AG10803 (cell line): ENCODE measurements at places on chromosomes 2 and 18.

DNA sequence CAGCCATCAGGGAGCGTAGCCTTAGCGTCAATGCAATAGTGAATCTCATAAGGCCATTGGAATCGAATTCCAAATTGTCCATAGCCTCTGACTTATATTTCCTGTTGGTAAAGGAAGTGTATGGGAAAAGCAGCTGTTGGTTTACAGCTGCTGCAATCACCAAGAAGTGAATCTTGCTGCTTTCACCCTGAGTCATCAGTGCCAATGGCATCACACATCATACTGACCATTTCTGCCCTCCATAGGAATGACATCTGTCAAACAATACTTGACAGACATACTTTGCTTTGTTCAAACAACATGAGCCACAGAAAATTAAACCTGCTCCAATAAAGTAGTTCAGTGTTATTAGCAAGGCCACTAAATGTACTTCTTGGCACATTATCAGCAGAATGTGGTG, 111.2 kb upstream of the KLHL29 start:
- no peak for DNase-seq

DNA sequence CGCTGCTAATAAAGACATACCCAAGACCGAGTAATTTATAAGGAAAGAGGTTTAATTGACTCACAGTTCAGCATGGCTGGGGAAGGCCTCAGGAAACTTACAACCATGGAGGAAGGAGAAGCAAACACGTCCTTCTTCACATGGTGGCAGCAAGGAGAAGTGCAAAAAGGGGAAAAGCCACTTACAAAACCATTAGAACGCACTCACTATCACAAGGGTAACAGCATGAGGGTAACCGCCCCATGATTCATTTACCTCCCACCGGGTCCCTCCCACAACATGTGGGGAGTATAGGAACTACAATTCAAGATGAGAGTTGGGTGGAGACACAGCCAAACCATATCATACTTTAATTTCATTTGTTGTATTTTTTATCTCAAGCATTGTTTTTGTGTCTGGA, 67.5 kb downstream of the ATP9B start:
- DNase-seq, result no peak

DNA sequence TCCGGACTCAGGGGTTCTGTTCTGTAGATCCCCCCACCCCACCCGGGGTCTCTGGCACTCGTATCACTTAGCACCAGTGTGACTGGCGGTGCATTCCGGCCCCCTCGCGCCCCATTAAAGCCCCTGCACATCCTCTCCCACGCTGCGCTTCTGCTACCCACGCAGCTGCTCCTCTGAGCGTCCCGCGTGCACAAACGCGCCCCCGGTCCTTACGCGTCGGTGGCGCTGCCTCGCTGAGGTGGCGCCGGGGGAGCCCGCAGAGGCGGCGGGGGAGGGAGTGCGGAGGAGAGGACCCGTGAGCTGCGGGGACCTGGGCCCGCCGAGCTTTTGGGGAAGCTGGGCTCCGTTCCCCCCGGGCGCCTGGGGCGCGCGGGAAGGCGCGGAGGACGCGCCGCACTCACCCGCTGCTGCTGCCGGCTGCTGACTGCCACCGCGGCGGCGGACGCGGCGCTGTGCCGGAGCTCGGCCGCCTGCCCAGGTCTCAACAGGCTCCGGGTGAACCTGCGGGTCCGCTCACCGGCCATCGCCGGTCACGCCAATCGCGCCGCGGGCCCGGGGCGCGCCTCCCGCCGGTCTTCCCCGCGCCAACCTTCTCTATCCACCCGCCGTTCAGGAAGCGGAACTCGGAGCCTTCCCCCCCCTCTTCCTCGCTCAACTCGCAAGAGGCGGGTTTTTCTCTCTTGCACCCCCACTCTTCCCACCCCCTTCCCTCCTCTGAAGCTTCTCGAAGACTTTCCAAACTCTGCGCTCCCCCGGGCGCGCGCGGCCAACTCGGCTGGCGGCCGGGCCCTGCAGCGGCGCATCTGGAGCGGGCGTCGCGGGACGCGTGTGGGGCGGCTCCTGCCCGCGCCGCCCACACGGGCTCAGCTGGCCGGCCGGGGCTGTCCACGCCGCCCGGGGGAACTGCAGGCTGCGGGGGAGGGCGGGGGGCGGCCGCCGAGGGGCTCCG, at the start of gene DOCK10:
TSS of gene DOCK10 (minus strand) at position 618 of the 949 bp plus-strand sequence. CDS start at position 524, 94 bp downstream.
- peak; percentile 77 for DNase-seq

DNA sequence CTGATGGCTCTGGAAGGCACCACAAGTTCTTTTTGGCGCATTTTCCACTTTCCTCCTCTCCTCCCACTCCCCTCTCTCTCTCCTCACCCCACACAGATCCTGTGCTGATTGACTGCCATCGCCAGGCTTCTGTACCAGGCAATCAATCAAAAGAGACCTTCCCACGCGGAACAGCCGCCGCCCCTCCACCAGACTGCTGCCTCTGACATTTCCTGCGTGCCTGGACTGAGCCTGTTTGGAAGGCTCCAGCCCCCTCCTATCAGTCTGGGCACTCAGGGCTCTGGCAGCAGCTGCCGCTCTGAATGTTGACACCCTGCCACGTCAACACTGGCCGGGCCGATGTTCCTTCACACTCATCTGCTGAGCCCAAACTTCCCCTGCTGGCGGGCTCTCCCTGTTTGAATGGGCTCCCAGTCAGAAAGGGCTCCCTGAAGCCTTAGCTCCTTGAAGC, 467.7 kb downstream of the EPHA4 start:
- peak; percentile 49 for DNase-seq

- DNase-seq, result peak; percentile 91
These were observed at the start of gene IL1B for GRCh38 chr2:112836695-112837117. Gene IL1B (minus strand): TSS chr2:112836779. CDS start chr2:112836229, 550 bp downstream.

GRCh38 chr2:96142217-96143113, 2.8 kb downstream of the DUSP2 start:
- DNase-seq, result no peak

DNA sequence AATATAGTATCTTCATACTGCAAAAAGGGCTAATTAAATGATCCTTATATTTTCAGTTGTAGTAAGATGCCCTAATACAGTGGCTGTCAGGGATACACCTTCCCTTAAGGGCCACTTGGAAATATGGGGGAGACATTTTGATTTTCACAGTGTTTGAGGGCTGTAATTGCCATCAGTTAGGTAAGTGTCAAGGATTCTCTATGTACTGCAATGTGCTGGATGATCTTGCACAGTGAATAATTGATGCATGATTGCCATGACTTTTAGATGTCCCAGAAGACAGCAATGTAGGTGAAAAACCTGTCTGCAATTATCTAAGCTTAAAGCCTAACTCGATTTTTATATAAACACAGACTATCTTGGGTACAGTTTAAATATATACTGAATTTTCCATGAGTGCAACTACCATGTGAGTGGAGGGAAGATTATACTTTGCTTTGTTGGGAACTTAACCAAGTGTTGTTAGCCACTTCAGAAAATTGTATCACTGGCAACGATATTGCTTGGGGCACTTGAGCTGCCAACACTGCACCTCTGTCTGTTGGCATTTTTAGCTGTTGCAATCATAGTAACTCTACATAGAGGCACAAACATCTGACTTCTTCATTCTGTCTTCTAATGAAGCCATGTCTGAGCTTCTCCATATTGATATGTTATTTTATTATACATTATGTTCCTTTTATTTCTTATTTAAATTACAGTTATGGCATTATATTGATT, 45.2 kb downstream of the MAIP1 start:
- DNase-seq, result no peak

GRCh38 chr2:229180658-229181057, 90.4 kb downstream of the PID1 start:
- no peak for DNase-seq

DNA sequence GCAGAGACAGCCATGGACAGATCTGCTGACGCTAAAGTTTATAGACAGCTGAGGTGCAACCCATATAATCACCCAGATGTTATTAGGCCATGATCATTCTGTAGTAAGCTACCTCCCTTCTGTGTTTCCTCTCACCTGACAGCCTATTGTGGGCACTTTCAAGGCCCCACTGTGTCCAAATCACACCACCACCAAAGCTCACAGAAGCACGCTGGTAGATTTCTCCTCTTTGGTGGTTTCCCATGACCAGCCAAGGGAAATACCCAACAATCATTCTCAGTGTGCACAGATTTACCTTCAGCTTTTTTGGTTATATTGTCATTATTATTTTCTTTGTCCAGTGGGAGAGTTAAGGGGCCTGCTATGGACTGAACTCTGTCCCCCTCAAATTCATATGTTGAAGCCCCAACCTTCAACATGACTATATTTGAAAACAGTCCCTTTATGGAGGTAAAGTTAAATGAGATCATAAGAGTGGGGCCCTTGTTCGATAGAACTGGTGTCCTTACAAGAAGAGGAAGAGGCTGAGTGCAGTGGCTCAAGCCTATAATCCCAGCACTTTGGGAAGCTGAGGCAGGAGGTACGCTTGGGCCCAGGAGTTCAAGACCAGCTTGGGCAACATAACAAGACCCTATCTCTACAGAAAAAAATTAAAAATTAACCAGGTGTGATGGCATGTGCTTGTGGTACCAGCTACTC, 74.0 kb upstream of the MSH6 start:
- no peak for DNase-seq

DNA sequence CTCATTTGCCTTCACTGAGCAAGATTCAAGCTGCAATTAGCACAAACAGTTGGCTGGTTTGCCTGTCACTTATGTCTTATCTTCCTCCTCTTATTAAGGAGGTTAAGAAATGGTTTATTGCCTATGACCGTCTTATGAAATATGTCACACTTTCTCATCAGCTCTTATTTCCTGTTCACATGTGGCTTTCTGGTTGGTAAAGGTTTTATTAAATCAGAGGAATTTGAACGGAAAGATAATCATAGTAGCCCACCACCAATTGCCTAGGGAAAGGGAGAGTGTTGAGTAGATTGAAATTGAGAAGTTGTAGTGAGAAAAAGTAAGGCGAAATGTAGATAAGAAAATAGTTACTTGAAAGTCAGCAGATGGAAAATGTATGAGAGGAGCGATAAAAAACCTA, 4.2 kb upstream of the IL1R1 start:
- DNase-seq, result peak; percentile 17

- no peak for DNase-seq
These were observed 142.0 kb downstream of the TMEM18 start for GRCh38 chr2:535222-535621.
